ENCODE measurements at places on chromosomes 2 and 18.

DNA sequence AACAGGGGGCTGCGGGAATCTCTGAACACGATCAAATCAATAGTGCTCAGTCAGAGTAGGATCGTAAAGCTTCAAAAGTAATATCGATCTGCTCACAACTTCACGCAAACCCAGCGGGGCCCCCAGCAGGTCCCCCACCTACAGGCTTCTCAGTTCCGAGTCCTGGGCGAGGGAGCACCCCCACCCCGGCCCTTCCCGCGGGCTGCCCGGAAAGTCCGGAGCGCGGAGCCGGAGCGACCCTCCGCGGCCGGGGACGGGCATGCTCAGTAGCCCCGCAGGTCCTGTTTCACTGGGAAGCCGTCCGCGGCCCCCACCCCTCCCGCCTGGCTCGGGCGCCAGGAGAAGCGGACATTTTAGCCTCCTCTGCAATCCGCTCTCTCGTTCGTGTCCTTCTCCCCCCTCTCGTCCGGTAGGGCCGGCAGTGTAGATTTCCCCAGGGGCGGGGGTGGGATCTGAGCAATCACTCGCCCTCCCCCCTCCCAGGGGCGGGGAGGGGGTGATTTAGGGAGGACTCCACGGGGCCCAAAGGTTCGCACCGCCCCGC is 3.3 kb upstream of the SPRED2 start:
- peak; percentile 18 for DNase-seq

GRCh38 chr2:76749858-76750257 is 772.3 kb downstream of the LRRTM4 start:
- DNase-seq = no peak

DNA sequence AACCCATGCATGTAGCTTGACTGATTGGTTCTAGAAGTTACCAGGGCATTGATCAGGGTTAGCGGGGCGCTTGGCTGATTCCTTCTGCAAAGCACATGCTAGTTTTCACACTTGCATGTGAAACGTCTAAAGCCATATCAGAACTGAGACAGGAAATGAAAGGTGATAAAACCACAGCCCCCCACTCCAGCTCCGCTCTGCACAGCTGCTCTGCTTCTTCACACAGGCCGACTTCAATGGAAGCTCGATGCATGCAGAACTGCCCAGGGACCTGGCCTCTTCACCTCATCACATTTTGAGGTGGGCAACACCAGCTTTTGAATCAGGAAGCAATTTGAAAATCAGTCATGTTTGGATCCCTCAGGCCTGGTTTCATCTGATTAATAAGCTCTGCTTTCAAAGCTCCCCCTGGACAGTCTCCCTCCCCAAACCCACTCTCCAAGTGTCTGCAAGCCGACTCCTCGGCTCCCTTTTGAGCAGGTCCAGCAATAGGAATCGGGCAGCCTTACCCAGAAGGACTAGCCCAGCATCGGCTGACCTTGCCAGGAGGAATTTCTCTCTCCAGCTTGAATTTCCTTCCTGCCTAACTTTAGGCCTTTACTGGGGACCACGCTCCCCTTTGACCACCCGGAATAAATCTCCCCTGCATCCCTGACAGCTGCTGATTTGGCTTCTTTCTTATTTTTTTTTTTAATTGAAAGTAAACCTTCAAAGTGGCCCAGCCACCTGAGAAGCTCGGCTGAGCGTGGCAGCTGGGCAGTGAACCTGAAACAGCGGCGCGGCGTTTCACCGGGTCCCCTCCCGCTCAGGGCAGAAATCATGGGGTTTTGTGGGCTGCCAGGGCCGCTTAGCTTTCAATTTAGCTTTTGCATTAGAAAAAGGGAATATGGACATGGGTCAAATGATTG is 31.7 kb downstream of the HRH4 start:
- no peak for DNase-seq

GRCh38 chr2:218754201-218754600 is 27.7 kb upstream of the CYP27A1 start:
- no peak for DNase-seq

DNA sequence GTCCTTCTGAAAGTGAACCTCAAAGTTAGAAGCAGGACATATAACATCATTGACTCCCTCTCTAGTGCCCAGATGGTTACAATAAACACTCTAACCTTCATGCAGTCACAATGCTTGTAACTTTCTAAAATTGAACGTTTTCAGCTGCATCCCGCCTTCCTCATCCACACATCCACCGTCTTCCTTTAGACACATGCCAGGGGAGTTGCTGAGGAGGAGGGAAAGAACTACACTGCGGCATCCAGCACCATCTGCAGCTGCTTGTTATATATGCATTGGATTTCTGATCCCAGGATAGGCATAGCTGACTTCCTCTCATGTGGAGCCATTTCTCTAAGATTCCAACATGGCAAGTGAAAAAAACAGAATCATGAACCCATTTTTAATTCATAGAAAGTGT is 96.8 kb downstream of the FBXO15 start:
- DNase-seq = no peak

DNA sequence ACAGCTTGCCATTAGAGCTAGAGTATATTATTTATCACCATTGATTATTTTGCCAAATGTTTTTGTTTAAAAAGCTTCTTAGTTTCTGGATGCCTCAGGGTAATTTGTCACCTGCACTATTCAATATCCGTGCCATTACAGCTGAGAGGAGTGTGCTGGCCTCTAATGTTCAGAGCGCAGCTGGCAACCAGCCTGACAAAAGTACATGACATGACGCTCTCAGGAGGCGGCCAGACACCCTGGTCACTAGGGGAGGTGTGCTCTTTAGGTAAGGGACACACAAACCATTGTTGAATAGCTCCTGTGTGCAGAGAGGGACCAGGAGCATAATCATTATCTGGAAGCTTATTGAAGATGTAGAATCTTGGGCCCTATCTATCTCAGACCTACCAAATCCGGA is 20.3 kb downstream of the LIMS1 start:
- no peak for DNase-seq

GRCh38 chr2:147182260-147182659 is 662.6 kb upstream of the ACVR2A start:
- peak; percentile 48 for DNase-seq
